ENCODE measurements at places on chromosomes 2 and 18. TPM values are rescaled to one million over a fixed set of nuclear protein-coding genes. Genes with fewer than 3 reads are reported as not detected.
A peak's percentile ranks its signal among the peaks of the same experiment; 100 is the strongest.

- H3K27me3 ChIP-seq: no peaks in the 10 kb centered on the region
- DNase-seq: no peak
- H3K4me1 ChIP-seq: no peaks in the 10 kb centered on the region
- no peaks in the 10 kb centered on the region for H3K36me3 ChIP-seq
- H3K27ac ChIP-seq: no peak overlapping the region
Measured at GRCh38 chr2:50782543-50782942, 249.4 kb downstream of the NRXN1 start.

DNA sequence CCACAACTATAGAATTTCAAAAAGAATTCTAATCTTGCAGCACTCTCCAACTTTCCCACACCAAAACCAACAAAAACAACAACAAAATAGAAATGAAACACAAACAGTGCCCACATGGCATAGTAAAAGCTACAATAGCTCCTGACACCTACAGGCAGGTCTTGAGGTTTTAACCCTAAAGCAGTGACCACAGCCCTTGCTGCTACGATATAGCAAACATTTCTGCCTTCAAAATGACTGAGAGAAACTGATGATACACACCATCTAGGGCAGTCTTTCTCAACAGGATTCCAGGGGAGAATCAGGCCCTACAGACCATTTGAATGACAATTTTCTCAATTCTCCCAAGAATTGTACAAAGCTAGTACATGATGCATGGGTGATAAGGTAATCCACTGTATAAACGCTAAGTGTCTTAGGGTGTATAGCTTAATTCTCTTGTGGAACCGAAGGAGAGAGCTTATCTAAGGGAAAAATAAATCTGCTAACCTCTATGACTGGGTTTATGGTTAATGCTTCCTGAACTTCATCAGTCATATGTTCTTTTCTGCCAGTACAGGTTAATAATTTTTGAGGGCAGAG is 46.5 kb downstream of the TRAK2 start:
- peaks cover 69% of the 10 kb centered on the region for H3K4me1 ChIP-seq
- no peaks in the 10 kb centered on the region for H3K36me3 ChIP-seq
- no peak overlapping the region for H3K4me3 ChIP-seq
- peak overlapping the region; percentile 67 for H3K27ac ChIP-seq

DNA sequence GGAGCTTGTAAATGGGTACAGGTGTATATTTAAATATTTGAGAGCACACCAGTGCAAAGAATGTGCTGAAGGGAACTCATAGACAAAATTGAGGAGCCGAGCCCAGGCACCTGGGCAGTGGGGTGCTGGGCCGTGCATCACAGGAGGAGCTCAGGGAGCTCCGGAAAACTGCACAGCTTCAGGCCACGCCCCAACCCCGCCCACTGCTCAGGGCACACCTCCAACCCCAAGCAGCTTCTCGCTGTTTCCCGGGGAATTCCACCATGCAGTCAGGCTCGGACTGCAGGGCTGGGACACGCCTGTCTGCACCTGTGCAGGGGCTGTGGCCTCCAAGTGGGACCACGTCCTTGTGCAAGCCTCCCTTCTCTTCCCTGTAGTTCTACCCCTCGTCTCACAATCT is 243.0 kb downstream of the HDAC4 start:
- H3K27ac ChIP-seq: peak overlapping the region; percentile 93
- peaks cover under 1% of the 10 kb centered on the region for H3K4me1 ChIP-seq
- no peaks in the 10 kb centered on the region for H3K27me3 ChIP-seq
- no peak for DNase-seq
- H3K36me3 ChIP-seq: no peaks in the 10 kb centered on the region
- H3K4me3 ChIP-seq: no peak overlapping the region

DNA sequence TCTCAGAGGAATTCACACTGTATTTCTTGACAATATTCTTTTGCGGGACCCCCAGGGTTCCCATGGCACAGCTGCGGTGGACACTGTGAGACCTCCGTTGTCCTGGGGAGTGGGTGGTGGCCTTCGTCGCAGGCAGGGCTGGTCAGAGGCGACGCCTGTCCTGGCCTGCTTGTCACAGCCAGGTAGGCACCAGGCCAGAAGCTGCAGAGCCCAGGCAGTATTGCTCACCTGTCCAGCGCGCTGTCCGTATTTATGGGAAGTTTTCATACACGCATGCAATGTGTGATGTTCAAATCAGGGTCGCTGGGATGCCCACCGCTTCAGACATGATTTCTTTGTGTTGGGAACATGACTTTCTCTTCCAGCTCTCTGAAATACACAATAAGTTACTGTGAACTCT is 126.6 kb downstream of the RTP5 start:
- no peak overlapping the region for H3K27ac ChIP-seq
- DNase-seq: no peak
- H3K27me3 ChIP-seq: peaks cover 6% of the 10 kb centered on the region
- H3K36me3 ChIP-seq: no peaks in the 10 kb centered on the region
- no peaks in the 10 kb centered on the region for H3K4me1 ChIP-seq

The SLC35F5 gene
- total RNA-seq: 43.4 TPM

Data from gastrocnemius medialis (tissue), 4 donors.